ENCODE measurements at places on chromosomes 5 and 9. TPM values are rescaled to one million over a fixed set of nuclear protein-coding genes. Genes with fewer than 3 reads are reported as not detected.

CA9 gene
- 6.6 TPM for total RNA-seq

TRPM3 gene
- not detected for total RNA-seq

PDE8B gene
- total RNA-seq, result 1.1 TPM

PROB1 gene
- 0.28 TPM for total RNA-seq

CTXN3 gene
- total RNA-seq, result not detected

TAF1L gene
- total RNA-seq, result not detected

PCDHGA2 gene
- total RNA-seq, result 0.78 TPM

DAPK1 gene
- 14.6 TPM for total RNA-seq

TJP2 gene
- total RNA-seq, result 5.1 TPM

C9orf152 gene
- 0.11 TPM for total RNA-seq

IFNA2 gene
- not detected for total RNA-seq

NRARP gene
- 4.6 TPM for total RNA-seq

TMEM250 gene
- total RNA-seq, result 53.9 TPM

ANKRD31 gene
- 0.06 TPM for total RNA-seq

PCDHB3 gene
- not detected for total RNA-seq

OSMR gene
- 77.8 TPM for total RNA-seq

C7 gene
- not detected for total RNA-seq

PTBP3 gene
- total RNA-seq, result 33.9 TPM

CD74 gene
- total RNA-seq, result not detected

MPDZ gene
- total RNA-seq, result 10.6 TPM

CATSPER3 gene
- total RNA-seq, result 0.40 TPM

MYMK gene
- total RNA-seq, result not detected

CCL27 gene
- not detected for total RNA-seq

RARS1 gene
- 94.3 TPM for total RNA-seq

F12 gene
- 23.9 TPM for total RNA-seq

RMND5B gene
- 33.5 TPM for total RNA-seq

BTNL8 gene
- total RNA-seq, result not detected

FYB1 gene
- total RNA-seq, result 9.7 TPM

PHF24 gene
- 0.09 TPM for total RNA-seq

NEUROG1 gene
- not detected for total RNA-seq

HAVCR2 gene
- 0.20 TPM for total RNA-seq

LRRC19 gene
- total RNA-seq, result not detected

TLN1 gene
- 138 TPM for total RNA-seq

SH3GL2 gene
- not detected for total RNA-seq

PTTG1 gene
- total RNA-seq, result 206 TPM

STK32A gene
- total RNA-seq, result 0.23 TPM

PCDHGA10 gene
- total RNA-seq, result not detected

TPPP gene
- 5.7 TPM for total RNA-seq

LCN9 gene
- total RNA-seq, result not detected

DMRTA1 gene
- total RNA-seq, result 0.63 TPM

DND1 gene
- 0.33 TPM for total RNA-seq

PHYHD1 gene
- total RNA-seq, result not detected

KIF27 gene
- 1.3 TPM for total RNA-seq

NIM1K gene
- total RNA-seq, result 0.23 TPM

TRIO gene
- total RNA-seq, result 99.3 TPM

SH2D3C gene
- total RNA-seq, result not detected

ZCCHC10 gene
- 24.6 TPM for total RNA-seq

LECT2 gene
- total RNA-seq, result not detected

ADAMTS2 gene
- 0.07 TPM for total RNA-seq

TSTD2 gene
- 11.2 TPM for total RNA-seq

ZBTB26 gene
- 2.3 TPM for total RNA-seq

STKLD1 gene
- total RNA-seq, result 0.85 TPM

ADAMTS19 gene
- total RNA-seq, result not detected

INSL6 gene
- not detected for total RNA-seq

ARL10 gene
- total RNA-seq, result 0.02 TPM

MYOZ3 gene
- total RNA-seq, result not detected

SMIM33 gene
- total RNA-seq, result not detected
